ENCODE measurements at places on chromosomes 4 and X.

GRCh38 chr4:128775477-128775876 lies 34.0 kb upstream of the JADE1 start:
- no peak for ATAC-seq

- ATAC-seq = no peak
Observed at GRCh38 chrX:134631426-134632346, 26.6 kb downstream of the PLAC1 start.

- no peak for ATAC-seq
Observed at GRCh38 chr4:164755432-164755831, 1.5 kb downstream of the SMIM31 start.

GRCh38 chrX:10484683-10485247 lies 135.6 kb downstream of the MID1 start:
- no peak for ATAC-seq

- no peak for ATAC-seq
Observed at GRCh38 chrX:49761481-49761880, 65.7 kb upstream of the PAGE1 start.

- ATAC-seq = no peak
Observed at GRCh38 chr4:54929459-54929858, 195.9 kb downstream of the KDR start.

- no peak for ATAC-seq
Observed at GRCh38 chr4:173765751-173766150, 235.7 kb upstream of the HAND2 start.

GRCh38 chrX:75781611-75782010 lies 3.4 kb downstream of the MAGEE2 start:
- no peak for ATAC-seq

DNA sequence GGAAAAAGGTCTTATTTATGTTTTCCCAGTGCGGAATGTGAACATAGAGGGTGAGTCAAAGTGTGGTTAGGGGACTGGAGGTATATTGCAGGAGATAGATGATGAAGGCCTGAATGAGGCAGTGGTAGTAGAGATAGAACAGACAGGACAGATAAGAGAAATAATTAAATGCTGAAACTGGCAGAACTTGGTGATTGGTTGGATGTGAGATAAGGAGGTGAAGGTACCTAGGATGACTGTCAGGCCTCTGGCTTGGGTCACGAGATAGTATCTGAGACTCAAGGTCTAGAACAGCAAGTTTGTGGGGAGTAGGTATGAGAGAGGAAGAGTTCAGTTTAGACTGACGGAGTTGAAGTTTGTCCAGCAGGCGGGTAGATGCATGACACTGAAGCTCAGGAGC lies 3.5 kb downstream of the MND1 start:
- no peak for ATAC-seq

DNA sequence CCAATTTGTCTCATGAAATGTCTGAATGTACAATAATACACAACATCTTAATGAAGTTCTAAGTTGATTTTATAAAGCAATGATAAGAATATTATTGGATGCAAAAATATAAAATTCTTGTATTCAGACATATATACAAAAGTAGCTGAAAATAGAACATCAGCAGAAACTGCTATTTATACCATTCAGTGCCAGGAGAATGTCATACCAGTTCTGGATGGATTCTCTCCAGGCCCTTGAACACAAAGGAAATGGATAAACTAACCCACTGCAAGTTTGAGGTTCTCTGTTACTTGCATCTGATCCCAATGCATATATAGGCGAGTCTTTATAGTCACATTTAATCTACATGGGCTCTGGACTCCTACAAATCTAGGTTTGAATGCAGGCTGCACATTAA lies 126.3 kb upstream of the KLF3 start:
- ATAC-seq = no peak

GRCh38 chr4:178296669-178297068 lies 854.4 kb upstream of the AGA start:
- ATAC-seq = no peak

- no peak for ATAC-seq
Observed at GRCh38 chr4:107317611-107318010, 281.5 kb upstream of the DKK2 start.

GRCh38 chr4:94804650-94805049 lies 46.9 kb downstream of the BMPR1B start:
- no peak for ATAC-seq

Data from activated CD4-positive, CD25-positive, alpha-beta regulatory T cell treated with anti-CD3 and anti-CD28 coated beads, Interleukin-2, amount 50 U/mL, for 24 hours (primary cell).